ENCODE measurements at places on chromosomes 4 and X.

DNA sequence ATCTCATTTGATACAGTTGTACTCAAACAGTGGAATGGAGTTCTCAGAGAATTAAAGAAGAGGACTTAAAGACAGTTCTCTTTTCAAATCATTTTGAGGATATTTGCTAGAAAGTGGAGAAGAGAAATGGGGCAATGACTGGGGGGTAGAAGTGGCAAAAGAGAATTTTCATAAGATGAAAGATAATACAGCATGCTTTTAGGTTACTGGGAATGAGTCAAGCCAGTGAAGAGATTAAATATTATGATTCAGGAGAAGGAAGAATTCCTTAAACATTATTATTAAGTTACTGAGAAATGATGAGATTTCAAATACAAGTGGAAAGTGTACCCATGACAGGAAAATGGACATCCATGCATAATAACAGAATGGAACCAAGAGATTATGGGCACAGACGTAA, 219.0 kb upstream of the DKK2 start:
- H3K36me3 ChIP-seq, result no peaks in the 10 kb centered on the region
- DNase-seq, result no peak
- H3K27ac ChIP-seq, result no peak overlapping the region

DNA sequence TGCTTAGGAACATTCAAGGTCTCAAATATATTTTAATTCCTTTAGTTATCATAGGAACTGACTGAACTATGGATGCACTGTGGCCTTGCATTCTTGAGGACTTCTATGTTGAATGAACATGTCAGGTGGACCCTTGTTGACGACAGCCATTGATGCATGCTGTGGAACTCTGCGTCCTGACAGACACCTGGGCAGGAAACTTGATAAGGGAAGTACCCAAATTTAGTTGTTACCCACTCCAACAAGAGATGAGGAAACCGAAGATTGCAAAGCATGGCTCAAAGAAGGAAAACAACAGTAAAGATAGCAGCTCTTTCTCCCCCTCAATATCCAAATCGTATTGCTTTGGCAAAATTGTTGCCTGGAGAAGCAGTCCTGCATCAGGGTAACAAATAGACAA, 540.0 kb upstream of the NR3C2 start:
- peaks cover 23% of the 10 kb centered on the region for H3K4me1 ChIP-seq
- DNase-seq, result no peak
- H3K27me3 ChIP-seq, result no peaks in the 10 kb centered on the region
- H3K4me3 ChIP-seq, result no peak overlapping the region

DNA sequence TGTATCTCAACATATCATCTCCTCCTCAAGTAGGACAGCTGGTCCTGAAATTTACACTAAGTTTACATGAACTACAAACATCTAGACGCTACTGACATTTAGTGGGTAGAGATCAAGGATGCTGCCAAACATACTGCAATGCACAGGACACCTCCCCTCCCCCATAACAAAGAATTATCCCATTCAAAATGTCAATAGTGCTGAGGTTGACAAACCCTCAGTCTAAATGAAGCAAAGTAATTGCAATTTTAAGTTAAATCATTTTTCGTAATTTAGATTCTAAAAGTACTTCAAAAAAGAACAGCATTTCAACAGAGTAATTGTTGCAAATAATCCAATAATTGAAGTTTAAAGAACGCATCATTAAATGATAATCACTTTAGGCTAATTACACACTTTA, 1.2 kb downstream of the PRMT9 start:
- DNase-seq, result no peak
- peak overlapping the region; percentile 86 for H3K4me3 ChIP-seq
- no peak overlapping the region for H3K27ac ChIP-seq
- H3K27me3 ChIP-seq, result peaks cover 6% of the 10 kb centered on the region
- peaks cover 21% of the 10 kb centered on the region for H3K36me3 ChIP-seq

DNA sequence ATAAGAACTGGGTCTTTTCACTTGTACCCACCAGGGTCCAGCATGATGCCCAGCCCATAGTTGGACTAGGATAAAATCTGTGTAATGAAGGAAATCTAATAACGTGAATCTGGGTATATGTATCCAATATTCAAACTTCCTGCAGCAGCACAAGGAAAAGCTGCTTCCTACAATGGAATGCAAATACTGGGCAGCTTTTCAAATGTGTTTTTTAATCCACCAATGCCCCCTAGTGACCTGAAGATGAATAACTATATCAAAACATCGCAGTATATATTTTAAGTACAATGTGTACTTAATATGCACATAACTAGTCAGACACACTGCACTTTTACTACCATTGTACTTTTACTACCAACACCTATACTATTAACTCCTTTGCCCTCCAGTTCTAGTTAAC, 5.3 kb downstream of the APOO start:
- H3K4me3 ChIP-seq, result no peak overlapping the region
- no peaks in the 10 kb centered on the region for H3K4me1 ChIP-seq
- peaks cover 4% of the 10 kb centered on the region for H3K36me3 ChIP-seq
- no peak overlapping the region for H3K27ac ChIP-seq

GRCh38 chrX:153689654-153690465, 2.1 kb downstream of the SLC6A8 start:
- H3K36me3 ChIP-seq, result peaks cover 3% of the 10 kb centered on the region
- H3K27me3 ChIP-seq, result peaks cover 27% of the 10 kb centered on the region
- no peak for DNase-seq
- H3K4me1 ChIP-seq, result peaks cover 4% of the 10 kb centered on the region

DNA sequence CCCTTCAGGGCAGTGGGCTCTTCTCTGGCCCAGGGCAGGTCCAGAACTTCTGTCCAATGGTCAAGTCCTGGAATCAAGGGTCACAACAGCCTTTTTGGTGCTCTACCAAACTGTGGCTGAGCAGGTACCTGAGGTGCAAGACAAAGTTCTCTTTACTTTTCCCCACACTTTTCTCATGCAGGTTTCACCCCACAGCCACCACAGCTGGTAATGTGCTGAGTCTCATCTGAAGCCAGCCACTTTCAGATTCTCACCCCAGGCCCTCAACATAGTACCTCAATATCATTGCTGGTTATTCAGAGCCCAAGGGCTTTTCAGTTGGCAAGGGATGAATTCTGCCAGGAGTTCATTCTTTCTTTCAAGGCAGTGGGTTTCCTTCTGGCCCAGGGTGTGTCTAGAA, 426.0 kb downstream of the TECRL start:
- no peaks in the 10 kb centered on the region for H3K36me3 ChIP-seq
- no peak overlapping the region for H3K4me3 ChIP-seq
- no peak overlapping the region for H3K27ac ChIP-seq
- no peak for DNase-seq
- H3K4me1 ChIP-seq, result no peaks in the 10 kb centered on the region

DNA sequence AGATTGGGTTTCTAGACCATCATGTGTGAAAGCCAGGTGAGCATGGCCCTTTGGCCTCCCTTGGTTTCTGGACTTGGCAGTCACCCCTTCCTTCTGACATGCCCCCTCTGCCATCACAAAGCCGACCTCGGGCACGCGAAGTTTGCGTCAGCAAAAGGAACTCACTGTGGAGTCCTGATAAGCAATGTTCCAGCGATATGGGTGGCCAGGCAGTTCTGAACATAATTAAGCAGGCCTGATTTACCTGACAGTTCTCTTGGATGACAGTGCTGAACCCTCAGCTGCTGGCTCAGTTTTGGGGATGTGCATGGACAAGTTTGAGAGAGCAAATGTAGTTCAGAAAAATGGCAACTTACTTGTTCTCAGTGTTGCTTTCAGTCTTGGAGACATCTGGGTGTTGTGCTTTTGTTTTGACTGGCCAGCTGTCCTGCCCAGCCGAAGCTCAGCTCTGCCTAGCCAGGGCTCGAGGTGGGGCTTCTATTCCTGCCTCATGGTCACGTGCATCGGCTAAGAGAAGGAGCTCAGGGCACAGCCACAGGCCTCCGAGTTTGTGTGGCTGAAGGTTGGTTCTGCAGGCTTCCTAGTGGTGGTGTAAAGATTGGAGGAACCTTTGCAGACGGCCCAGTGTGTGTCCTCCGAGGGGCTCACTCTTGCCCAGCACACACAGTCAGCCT, 78.3 kb downstream of the CLDN34 start:
- H3K4me1 ChIP-seq, result peaks cover 22% of the 10 kb centered on the region
- no peak overlapping the region for H3K4me3 ChIP-seq
- H3K36me3 ChIP-seq, result peaks cover 3% of the 10 kb centered on the region
- no peak overlapping the region for H3K27ac ChIP-seq
- no peaks in the 10 kb centered on the region for H3K27me3 ChIP-seq

- peak overlapping the region; percentile 55 for H3K4me3 ChIP-seq
- peak overlapping the region; percentile 65 for H3K27ac ChIP-seq
- H3K4me1 ChIP-seq, result no peaks in the 10 kb centered on the region
- H3K36me3 ChIP-seq, result no peaks in the 10 kb centered on the region
Measured at GRCh38 chr4:2364654-2365053, 53.8 kb downstream of the ZFYVE28 start.

DNA sequence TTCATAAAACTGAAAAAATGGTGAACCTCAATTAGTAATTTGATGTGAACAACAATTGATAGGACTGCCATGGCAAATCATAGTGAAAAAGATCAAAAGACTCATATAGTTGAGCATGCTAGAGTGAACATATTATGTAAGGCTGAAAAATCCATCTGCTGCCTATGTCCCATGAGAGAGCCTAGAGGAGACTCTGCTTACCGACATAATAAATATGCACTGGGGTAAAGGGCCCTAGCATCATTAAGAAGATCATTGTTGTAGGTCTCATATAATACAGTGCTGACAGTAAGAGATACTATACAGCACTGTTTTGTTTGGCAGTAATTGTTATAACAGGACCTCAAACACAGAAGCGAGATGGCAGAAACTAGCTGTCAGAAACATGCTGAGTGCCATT, 229.0 kb downstream of the PABPC4L start:
- H3K4me3 ChIP-seq, result no peak overlapping the region
- H3K4me1 ChIP-seq, result no peaks in the 10 kb centered on the region
- DNase-seq, result no peak
- H3K27me3 ChIP-seq, result no peaks in the 10 kb centered on the region
- H3K27ac ChIP-seq, result no peak overlapping the region
- no peaks in the 10 kb centered on the region for H3K36me3 ChIP-seq

DNA sequence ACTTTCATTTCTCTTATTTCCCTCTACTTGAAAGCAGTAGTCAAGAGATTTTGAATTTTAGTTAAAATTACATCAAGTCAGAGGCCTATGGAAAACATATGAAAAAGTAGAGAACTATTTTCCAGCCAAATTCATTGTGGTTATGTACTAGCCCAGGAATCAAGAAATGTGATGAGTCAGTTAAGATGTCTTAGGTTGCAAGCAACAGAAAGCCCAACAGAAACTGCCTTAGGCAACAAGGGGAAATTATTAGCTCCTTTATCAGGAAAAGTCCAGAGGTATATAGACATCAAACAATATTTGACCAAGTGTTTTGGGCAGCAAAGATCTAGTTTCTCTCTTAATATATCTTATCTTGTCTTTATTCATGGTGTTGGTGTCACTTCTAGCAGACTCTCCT, 37.8 kb upstream of the FRMD7 start:
- H3K4me3 ChIP-seq, result no peak overlapping the region
- peaks cover 23% of the 10 kb centered on the region for H3K27me3 ChIP-seq
- no peaks in the 10 kb centered on the region for H3K4me1 ChIP-seq

DNA sequence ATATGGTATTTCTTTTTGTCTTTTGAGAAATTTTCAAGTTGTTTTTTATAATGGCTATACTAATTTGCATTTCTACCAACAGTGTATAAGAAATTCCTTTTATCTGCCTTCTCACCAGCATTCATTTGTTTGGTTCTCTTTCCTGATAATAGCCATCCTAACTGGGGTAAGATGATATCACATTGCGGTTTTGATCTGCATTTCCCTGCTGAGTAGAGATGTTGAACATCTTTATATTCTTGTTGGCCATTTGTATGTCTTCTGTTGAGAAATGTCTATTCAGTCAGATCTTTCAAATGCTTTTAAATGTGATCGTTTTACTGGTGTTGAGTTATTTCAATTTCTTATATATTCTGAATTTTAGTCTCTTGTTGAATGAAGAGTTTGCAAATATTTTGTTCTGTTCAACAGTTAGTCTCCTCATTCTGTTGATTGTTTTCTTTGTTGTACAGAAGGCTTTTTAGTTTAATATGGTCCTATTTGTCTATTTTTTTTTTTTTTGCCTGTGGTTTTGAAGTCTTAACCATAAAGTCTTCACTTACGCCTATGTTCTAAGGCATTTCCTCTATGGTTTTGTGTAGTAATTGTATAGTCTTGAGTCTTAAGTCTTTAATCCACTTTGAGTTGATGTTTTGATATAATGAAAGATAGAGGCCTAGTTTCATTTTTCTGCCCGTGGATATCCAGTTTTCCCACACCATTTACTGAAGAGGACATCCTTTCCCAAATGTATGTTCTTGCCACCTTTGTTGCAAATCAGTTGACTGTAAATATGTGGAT, 1566.9 kb downstream of the STIM2 start:
- no peaks in the 10 kb centered on the region for H3K27me3 ChIP-seq
- DNase-seq, result no peak
- H3K27ac ChIP-seq, result no peak overlapping the region
- H3K36me3 ChIP-seq, result no peaks in the 10 kb centered on the region
- no peak overlapping the region for H3K4me3 ChIP-seq
- H3K4me1 ChIP-seq, result no peaks in the 10 kb centered on the region

- no peaks in the 10 kb centered on the region for H3K36me3 ChIP-seq
- H3K4me1 ChIP-seq, result peaks cover 9% of the 10 kb centered on the region
- no peak for DNase-seq
- peaks cover 32% of the 10 kb centered on the region for H3K27me3 ChIP-seq
- H3K4me3 ChIP-seq, result peak overlapping the region; percentile 6
- no peak overlapping the region for H3K27ac ChIP-seq
Measured at GRCh38 chr4:92304121-92304520, 355 bp downstream of the GRID2 start.

DNA sequence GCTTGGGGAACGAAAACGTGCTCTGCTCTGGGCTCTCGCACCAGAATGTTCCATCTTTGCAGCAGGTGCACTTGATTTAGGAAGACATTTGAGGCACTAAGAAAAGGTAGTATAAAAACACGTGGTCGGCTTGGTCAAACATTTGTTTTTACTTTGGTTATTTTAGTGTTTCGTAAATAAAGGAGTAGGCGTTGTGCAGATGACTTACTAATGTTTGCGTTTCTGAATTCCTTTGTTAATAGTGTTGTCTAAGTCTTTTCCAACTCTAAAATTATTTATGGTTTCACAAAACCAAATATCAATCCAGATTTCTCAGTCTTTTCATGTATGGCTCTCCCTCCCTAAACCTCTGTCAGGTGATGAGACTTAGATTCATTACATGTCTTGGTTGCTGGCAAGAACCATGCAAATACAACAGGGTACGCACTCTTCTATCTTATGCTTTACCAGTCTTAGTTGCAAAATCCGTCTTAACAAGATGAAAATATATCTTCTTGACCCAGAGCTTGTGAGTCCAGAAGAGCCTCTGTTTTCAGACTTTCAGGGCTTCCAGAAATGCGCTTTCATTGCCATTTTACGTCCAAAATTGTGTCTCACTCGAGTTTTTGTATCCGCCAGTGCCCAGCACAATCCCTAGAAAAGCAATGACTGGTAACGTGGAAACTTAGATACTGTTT, 686 bp downstream of the MTHFD2L start:
- H3K27ac ChIP-seq, result peak overlapping the region; percentile 90
- H3K36me3 ChIP-seq, result peaks cover 8% of the 10 kb centered on the region
- H3K27me3 ChIP-seq, result peaks cover 8% of the 10 kb centered on the region
- peaks cover 3% of the 10 kb centered on the region for H3K4me1 ChIP-seq
- H3K4me3 ChIP-seq, result peak overlapping the region; percentile 94

- H3K4me1 ChIP-seq, result no peaks in the 10 kb centered on the region
- no peak overlapping the region for H3K27ac ChIP-seq
- H3K36me3 ChIP-seq, result no peaks in the 10 kb centered on the region
Measured at GRCh38 chrX:111006116-111006515, 89.9 kb upstream of the PAK3 start.

GRCh38 chr4:75126058-75126457, 193.1 kb downstream of the PARM1 start:
- H3K4me3 ChIP-seq, result no peak overlapping the region
- DNase-seq, result no peak
- H3K27ac ChIP-seq, result no peak overlapping the region
- peaks cover 3% of the 10 kb centered on the region for H3K36me3 ChIP-seq
- H3K27me3 ChIP-seq, result no peaks in the 10 kb centered on the region
